OCI-LY7 (cell line): ENCODE measurements at places on chromosomes 2 and 18. TPM values are rescaled to one million over a fixed set of nuclear protein-coding genes. Genes with fewer than 3 reads are reported as not detected.

Gene GMCL1
- total RNA-seq, result 25.9 and 28.2 TPM in 2 replicates

GRCh38 chr2:202883987-202884675 lies 12.6 kb upstream of the ICA1L start:
- DNase-seq, result no peak

- peak; percentile 82 for DNase-seq
Observed at GRCh38 chr2:236545814-236546480, 23.7 kb upstream of the ACKR3 start.

- DNase-seq, result no peak
Observed at GRCh38 chr2:65604246-65604645, 171.8 kb upstream of the SPRED2 start.

GRCh38 chr2:108604196-108604595 lies 69.9 kb downstream of the LIMS1 start:
- DNase-seq, result no peak

DNA sequence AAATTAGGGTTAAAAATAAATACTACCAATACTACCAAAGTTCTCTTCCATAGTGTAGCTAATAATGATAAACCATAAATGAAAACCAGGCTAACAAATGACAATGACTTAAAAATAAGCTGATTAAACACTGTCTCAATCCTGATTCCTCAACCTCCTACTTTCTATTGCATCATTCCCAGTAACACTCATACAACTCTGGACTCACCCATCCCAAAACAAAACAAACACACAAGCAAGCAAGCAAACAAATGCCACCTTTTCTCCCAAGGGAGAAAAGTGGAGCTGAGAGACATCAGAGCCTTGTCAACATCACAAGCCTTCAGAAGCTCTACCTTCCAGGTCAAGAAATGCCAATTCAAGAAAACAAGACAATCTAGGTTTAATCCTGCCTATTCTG lies 620.7 kb downstream of the NYAP2 start:
- DNase-seq, result no peak

- no peak for DNase-seq
Observed at GRCh38 chr2:71125506-71126294, 4.3 kb downstream of the MCEE start.

Gene SKOR2
- total RNA-seq, result not detected in 2 replicates

Gene SYT4
- not detected in 2 replicates for total RNA-seq

DNA sequence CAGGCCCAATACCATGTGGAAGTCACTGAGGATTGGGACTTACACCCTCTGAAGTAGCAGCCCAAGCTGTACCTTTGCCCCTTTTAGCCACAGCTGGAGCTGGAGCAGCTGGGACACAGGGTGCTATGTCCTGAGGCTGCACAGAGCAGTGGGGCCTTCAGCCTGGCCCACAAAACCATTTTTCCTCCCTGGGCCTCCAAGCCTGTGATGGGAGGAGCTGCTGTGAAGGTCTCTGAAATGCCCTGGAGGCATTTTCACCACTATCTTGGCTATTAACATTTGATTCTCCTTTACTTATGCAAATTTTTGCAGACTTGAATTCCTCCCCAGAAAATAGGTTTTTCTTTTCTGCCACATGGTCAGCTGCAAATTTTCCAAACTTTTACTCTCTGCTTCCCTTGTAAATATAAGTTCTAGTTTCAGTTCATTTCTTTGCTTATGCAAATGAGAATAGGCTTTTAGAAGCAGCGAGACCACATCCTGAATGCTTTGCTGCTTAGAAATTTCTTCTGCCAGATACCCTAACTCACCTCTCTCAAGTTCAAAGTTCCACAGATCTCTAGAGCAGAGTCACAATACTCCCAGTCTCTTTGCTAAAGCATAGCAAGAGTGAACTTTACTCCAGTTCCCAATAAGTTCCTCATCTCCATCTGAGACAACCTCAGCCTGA lies 213.8 kb upstream of the MGAT5 start:
- DNase-seq, result peak; percentile 40

DNA sequence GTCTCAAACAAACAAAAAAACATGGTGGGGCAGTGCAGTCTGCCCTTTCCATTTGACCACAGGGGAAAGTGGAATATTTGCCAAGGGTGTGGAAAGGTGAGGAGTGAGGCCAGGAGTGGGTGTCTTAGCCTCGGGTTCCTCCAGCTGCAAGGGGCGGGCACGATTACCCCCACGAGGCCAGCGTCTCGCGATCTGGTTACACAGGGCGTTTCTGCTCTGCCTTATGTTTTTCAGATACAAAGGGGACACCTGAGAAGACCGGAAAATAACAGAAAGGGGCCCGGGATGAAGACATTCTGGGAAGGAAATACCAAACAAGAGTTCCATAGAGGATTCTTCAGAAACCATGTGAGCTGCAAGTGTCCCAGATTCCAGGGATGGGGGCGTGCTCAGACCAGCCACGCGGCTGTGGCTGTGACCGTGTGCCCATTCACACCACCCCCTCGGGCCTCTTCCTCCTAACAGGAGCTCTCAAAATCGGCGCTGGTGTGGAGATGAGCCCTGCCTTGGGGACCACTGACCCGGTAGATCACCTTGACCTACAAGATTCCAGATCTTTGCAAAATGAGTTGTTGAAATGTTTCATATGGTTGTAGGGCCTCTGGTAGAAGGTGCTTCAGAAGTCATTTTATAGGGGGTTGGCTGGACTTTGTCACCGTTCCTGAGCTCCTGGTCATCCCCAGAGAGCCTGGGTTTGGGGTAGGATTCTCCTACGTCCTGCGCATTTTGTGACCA lies 34.2 kb downstream of the FAM178B start:
- no peak for DNase-seq

DNA sequence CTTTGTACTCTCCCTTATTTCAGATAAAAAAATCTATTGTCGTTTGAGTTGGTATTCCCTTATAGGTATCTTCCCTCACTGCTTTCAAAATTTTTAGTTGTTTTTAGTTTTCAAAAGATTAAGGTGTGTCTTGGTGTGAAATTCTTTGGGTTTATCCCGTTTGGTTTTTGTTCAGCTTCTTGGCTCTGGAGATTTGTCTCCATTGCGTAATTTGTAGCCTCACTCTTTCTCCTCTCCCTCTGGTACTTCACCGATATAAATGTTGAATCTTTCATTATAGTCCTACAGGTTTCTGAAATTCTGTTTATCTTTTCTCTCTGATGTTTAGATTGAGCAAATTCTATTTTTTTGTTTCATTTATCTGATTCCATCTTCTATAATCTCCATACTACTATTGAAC lies 113.8 kb upstream of the HS6ST1 start:
- no peak for DNase-seq

Gene MROH2A
- total RNA-seq, result not detected in 2 replicates

DNA sequence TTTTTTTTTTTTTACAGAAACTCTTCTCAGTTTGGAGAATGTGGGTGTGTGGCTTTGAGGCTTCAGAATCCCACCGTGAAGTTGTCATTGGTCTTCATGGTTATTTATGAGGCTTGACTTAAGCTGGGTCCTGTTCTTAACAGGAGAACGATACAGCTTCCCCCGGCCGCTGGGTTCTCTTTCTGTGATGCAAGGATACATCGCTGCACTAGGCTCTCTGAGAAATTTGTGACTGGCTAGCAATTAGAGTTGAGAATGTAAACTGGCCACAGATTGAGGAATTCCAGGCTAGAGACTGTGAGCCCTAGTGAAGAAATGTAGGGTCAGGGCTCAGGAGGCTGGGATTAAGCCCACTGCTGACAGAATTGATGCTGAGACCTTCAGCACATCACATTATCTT lies 29.8 kb downstream of the MGAT5 start:
- DNase-seq, result no peak

Gene FSIP2
- total RNA-seq, result 0.19 TPM in 1 of 2 replicates, not detected in the other

- DNase-seq, result no peak
Observed at GRCh38 chr18:23740105-23740830, 51.0 kb downstream of the LAMA3 start.

- DNase-seq, result no peak
Observed at GRCh38 chr18:73124175-73124574, 256.4 kb upstream of the NETO1 start.

Gene SLC9A2
- total RNA-seq, result not detected in 2 replicates

GRCh38 chr18:64202863-64203262 lies 54.0 kb upstream of the LINC00305 start:
- no peak for DNase-seq

GRCh38 chr2:176637486-176638166 lies 368.4 kb downstream of the MTX2 start:
- DNase-seq, result no peak

Gene PNO1
- 16.3 and 22.5 TPM in 2 replicates for total RNA-seq

- DNase-seq, result peak; percentile 95
Observed at GRCh38 chr2:134739879-134740301, 21.1 kb upstream of the TMEM163 start.

Gene SERPINB10
- not detected in 2 replicates for total RNA-seq
